RPMI8226 (cell line): ENCODE measurements at places on chromosomes 4 and X.

- DNase-seq, result no peak
Observed at GRCh38 chr4:117835566-117835965, 198.7 kb upstream of the NDST3 start.

GRCh38 chr4:188869581-188869980, 730.3 kb downstream of the TRIML1 start:
- no peak for DNase-seq

DNA sequence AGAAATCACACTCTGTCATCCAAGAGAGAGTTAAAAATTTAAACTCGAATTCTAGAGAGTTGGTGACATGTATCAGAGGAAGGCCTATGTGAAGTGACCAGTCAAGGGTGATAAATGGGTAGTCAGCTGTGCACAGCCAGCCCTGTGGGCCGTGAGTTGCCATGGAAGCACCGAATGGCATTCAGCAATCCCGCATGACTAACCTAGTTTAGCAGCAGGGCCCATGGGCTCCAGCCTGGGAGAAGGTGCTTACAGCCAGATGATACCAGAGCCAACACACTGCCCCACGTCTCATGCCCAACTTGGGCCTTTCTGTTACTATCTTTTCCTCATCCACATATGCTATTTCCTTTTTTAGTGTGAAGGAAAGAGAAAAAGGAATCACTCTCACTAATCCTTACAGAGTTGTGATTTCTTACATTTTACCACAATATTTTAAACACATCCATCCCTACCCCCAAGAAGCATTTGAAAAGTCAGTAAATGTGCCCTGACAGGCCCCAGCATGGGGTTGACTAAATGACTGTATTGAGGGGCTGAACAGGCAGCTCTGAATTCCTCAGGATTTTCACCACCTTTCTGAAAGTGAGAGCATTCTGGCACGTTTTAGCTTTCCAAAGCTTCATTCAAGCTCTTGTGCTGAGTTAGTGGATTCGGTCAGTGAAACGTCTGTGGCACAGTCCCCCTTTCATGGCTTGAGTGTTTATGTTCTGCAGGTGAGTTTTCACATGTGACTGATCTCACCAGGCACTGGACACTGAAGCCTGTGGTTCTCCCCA, 104.2 kb downstream of the AFF1 start:
- peak; percentile 26 for DNase-seq

- DNase-seq, result no peak
Observed at GRCh38 chr4:71287305-71287704, 51.5 kb upstream of the SLC4A4 start.

- DNase-seq, result no peak
Observed at GRCh38 chrX:84475596-84475995, 26.7 kb downstream of the HDX start.

GRCh38 chr4:112341033-112341432, 43.9 kb downstream of the ALPK1 start:
- no peak for DNase-seq

GRCh38 chrX:2690856-2691542, at the start of gene CD99:
Gene CD99, plus strand, starts transcription at chrX:2691295. Its CDS starts 66 bp downstream, at chrX:2691361.
- DNase-seq, result peak; percentile 90

GRCh38 chr4:74005528-74005927, 7.1 kb upstream of the CXCL5 start:
- DNase-seq, result no peak

DNA sequence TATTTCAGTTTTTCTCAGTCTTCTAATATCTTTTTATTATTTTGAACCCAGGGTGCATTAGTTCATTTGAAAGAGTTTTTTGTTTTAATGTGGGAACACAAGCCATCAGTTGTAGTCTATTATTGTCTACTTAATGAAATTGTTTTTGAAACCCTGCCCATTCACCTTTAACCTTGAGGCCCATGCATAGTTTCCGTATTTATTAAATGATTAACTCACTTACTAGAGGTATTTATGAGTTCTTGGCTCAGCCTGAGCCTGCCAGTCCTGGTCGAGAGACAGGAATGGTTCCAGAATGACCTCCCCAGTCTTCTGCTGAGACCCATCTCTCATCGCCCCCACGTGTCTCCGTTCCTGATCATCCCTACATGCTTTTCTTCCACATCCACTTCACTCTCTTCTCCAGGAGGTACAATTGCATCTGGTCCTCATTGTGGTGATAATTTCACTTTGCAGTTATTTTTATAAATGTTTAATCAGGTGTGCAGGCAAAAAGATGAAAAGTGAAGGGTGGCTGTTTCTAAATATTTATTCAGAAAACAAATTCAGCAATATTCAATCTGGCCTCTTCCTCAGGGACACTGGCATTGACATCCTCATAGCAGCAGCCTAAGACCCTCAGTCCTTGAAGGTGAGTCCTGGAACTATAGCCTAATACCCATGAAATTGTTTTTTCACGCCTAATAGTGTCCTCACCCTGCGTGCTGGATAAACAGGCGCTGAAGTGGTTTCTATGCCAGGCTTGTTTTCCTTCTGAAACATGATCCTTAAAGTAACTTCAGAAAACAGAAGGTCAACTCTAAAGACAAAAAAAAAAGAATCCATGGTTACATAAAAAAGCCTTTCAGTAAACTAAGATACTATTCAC, 112.8 kb downstream of the KDR start:
- DNase-seq, result no peak

GRCh38 chrX:46739736-46740135, 19.2 kb downstream of the SLC9A7 start:
- no peak for DNase-seq

DNA sequence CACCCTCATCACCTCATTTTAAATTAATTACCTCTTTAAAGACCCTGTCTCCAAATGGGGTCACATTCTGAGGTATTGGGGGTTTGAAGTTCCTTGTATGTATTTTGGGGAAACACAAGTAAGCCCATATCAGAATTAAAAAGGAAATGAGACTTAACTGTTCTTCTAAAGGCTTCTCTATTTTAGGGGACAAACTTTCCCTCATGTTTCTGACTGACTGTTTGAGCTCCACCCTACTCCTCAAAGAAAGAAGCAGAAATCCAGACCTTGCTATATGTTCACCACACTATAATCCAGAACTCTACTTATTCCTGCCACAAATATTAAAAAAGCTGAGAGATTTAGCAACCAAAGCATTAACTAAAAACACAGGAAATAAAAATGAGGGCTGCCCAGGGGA, 258.8 kb downstream of the ARHGAP24 start:
- DNase-seq, result no peak

- no peak for DNase-seq
Observed at GRCh38 chrX:136214551-136214950, 36.6 kb downstream of the MAP7D3 start.

- no peak for DNase-seq
Observed at GRCh38 chrX:132393992-132394391, 94.8 kb downstream of the MBNL3 start.

DNA sequence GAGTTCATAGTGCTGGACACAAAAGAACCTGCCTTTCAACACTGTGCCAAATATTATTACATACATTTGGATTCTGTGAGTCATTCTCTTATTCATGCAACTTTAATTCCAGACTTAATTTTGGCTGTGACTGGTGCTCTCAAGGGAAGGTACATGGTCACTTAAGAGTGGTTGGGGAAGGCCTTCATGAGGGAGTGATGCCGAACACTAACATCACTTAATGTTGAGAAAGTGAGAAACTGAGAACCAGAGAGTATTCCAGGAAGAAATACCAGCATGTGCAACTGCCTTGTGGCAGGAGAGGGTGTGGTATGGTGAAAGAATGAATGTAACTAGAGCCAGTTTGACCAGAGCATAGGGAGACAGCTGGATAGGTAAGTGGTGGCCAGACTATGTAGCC, 41.5 kb upstream of the FHDC1 start:
- no peak for DNase-seq

DNA sequence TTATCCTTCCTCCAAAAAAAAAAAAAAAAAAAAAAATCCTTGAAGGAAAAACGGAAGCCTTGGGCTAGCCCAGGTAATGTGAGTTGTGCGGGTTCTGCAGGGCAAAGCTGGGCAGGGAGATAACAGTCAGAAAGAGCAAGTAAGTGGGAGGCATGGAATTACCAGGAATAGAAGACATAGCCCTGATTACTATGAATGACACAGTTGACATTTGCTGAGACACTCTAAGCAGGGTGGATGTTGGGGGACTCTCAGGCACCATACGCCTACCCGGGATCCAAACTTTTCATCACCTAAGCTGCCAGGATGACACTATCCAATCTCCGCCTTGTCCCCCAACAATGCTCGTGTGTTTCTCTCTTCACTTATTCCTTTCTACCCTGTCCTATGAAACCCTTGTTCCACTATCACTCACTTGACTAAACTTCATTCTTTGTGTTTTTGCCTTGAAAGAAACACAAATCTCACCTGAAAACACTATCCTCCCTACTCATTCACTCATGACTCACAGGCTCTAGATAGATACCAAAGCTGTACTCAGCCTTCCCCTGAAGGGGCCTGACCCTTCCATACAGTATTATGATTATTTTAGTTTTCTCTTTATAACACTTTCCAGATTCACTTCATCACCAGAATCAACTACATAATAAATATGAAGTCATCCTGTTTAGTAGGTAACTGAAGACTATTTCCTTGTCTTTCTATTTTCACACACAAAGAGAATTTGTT, 158.4 kb downstream of the INPP4B start:
- no peak for DNase-seq

- no peak for DNase-seq
Observed at GRCh38 chrX:109847257-109848187, 114.5 kb upstream of the ACSL4 start.

DNA sequence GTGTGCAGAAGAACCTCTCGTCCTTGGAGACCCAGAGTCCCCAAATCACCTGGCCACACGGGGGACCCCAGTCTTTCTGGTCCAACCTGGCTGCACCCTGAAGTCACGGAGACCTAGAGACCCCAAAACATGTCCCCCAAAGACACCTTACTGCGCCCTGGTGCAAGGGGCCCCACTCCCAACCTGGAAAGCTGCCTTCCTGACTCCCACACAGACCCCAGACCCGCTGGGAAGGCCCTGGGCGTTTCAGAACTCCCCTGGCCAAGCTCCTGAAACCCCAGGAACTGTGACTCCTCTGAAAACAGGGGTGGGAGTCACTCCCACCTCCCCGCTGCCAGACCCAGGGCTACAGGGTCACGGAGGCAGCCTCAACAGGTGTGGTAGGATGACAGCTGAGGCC, 12.7 kb upstream of the SHOX start:
- DNase-seq, result no peak

DNA sequence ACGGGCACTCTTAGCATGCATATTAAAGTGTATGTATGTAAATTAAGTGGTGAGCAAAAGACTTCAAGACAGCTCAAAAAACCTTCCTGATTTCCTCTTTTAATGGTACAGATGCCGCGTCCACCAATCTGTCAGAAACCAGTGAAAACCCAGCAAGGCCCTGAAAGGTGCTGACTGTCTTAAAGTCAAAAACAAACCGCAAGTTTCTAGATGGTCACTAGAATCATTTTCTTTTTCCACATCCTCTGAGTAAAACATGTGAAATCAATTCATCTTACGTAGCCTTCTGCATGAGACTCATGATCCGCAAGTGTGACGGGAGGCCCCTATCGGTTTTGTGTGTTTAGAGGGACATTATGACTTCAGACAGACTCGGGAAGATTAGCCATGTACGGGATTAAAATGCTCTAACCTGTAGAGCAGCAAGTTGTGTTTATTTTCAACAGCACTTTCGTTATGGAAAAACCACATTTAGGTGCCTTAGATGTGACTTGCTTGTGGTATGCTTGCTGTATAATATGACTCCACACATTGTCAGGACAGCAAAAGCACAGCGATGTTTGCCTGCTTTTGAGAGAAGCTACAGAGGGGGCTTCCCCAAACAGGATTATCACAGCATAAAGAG, 88.2 kb upstream of the STS start:
- DNase-seq, result peak; percentile 87

DNA sequence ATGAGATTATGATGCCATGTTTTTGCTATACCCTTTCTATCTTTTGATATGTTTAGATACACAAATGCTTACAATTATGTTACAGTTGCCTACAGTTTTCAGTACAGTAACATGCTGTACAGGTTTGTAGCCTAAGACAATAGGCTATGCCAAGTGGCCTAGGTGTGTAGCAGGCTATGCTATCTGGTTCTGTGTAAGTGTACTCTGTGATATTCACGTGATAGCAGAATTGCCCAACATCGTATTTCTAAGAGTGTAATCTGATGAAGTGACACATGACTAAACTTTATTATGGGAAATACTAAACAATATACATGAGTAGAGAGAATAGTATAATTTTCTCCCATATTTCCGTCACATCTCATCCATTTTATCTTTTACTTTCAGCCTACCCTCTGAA, 97.0 kb downstream of the CLDN22 start:
- DNase-seq, result no peak

GRCh38 chr4:168604496-168605373, 107.9 kb downstream of the PALLD start:
- DNase-seq, result no peak

GRCh38 chrX:120819126-120819525, 56.5 kb downstream of the CT47B1 start:
- no peak for DNase-seq

DNA sequence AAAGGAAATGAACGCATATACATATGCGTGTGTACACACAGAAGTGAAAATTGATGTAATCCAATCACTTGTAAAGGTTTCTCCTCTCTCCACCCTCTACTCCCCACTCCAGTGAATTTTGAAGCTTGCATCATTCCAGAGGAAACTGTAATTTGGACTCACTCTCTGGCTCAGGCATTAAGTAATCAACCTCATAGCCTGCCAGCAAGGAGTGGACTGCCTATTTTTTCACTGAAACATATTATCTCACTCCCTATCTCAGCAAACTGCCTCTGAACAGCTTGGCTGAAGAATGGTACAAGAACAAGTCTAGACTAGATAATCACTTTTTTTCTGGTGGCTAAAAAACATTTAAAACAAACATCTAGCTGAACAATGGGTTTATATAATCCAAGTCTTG, 124.2 kb downstream of the C4orf51 start:
- DNase-seq, result no peak

- no peak for DNase-seq
Observed at GRCh38 chrX:95332530-95332929, 1352.1 kb upstream of the DIAPH2 start.

- DNase-seq, result no peak
Observed at GRCh38 chr4:159564615-159565014, 461.7 kb downstream of the RAPGEF2 start.

DNA sequence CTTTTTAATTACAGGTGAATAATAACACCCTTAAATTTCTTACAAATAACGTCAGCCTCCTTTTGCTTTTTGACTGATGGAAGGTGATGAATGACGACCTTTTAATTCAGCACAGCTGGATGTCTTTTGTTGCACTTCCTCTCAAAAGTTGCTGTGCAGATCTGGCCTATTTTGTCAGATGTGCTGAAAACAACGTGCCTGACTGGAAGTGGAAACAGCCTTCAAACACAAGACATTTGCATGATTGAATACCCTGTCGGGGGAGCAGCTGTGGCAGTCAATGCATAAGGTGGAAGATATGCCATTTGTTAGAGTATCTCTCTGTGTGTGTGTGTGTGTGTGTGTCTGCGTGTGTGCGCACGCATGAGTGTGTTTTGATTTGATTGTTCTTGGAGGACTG, 579.7 kb downstream of the SPRY1 start:
- no peak for DNase-seq

GRCh38 chr4:99157478-99157935, 13.4 kb upstream of the ADH4 start:
- DNase-seq, result no peak

- no peak for DNase-seq
Observed at GRCh38 chr4:42488114-42488513, 90.8 kb downstream of the SHISA3 start.
